ENCODE measurements at places on chromosomes 11 and 22.

DNA sequence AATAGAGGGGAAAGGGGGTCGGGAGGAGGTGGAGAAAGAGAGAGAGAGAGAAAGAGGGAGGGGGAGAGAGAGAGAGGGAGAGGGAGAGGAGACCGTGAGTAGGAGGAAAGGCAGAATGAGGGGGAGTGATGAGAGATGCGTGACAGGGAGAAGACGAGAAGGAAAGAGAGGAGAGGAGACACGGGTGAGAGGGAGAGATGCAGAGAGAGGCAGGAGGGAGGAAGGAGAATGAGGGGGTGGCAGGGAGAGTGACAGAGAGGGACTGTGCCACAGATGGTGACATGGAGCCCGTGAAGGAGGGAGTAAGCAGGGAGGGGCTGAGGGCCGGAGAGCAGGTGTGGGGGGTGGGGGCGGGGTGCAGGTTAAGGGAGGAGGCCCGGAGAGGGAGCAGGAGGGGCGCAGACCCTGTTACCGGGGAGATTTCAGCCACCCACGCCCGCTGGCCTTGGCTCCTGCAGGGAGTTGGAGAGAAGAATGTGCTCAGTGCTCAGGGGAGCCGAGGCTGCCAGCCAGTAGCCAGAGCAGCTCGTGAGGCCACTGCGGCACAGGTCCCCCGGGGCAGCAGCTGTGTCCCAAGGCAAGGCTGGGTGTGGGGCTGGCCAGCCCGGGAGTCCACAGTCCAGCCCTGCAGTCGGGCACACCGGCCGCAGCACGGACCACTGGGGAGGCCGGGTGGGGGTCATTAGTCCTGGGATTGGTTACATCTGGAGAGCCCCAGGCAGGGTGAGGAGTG lies at the start of gene SSTR3:
Gene SSTR3, minus strand, starts transcription at position 304 of the 733 bp plus-strand sequence. CDS start 4,674 bp downstream, outside the sequence.
- DNase-seq: no peak

- DNase-seq: no peak
Observed at GRCh38 chr11:120180551-120181232, 30.1 kb upstream of the OAF start.

- DNase-seq: peak; percentile 46
Observed at GRCh38 chr11:8192016-8192895, 23.4 kb upstream of the RIC3 start.

DNA sequence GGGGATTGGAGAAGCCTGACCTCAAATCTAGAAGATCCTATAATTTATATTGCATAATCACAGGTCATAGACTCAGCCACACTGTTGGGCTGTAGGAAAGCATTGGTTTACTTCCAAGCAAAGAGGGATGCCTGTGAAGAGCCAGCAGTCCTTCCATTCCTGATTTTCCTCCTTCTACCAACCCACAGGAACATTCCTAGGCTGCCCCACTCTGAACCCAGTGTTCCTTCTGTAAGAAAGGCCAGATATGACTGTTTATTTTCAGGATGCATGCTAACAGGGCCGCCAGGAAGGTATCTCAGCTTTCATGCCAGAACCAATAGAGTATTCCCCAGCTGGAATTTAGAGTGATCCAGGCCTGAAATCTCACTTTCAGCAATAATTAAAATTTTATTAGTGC lies 197.1 kb downstream of the ETS1 start:
- no peak for DNase-seq

GRCh38 chr11:85483861-85484260 lies 143.3 kb downstream of the DLG2 start:
- no peak for DNase-seq

DNA sequence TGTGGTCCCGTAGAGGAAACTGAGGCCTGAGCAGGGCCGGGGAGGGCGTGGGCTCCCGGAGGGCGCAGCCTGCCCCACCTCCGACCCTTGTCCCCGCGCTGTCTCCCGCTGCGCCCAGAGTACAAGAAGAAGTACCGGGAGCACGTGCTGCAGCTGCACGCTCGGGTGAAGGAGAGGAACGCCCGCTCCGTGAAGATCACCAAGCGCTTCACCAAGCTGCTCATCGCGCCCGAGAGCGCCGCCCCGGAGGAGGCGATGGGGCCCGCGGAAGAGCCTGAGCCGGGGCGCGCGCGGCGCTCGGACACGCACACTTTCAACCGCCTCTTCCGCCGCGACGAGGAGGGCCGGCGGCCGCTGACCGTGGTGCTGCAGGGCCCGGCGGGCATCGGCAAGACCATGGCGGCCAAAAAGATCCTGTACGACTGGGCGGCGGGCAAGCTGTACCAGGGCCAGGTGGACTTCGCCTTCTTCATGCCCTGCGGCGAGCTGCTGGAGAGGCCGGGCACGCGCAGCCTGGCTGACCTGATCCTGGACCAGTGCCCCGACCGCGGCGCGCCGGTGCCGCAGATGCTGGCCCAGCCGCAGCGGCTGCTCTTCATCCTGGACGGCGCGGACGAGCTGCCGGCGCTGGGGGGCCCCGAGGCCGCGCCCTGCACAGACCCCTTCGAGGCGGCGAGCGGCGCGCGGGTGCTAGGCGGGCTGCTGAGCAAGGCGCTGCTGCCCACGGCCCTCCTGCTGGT lies 1.9 kb downstream of the NLRP6 start:
- no peak for DNase-seq

GRCh38 chr11:97890466-97890865 lies 1130.3 kb upstream of the CNTN5 start:
- DNase-seq: no peak

- no peak for DNase-seq
Observed at GRCh38 chr11:2512431-2513407, 67.9 kb downstream of the KCNQ1 start.

GRCh38 chr22:47193606-47194329 lies 431.3 kb downstream of the TBC1D22A start:
- no peak for DNase-seq

DNA sequence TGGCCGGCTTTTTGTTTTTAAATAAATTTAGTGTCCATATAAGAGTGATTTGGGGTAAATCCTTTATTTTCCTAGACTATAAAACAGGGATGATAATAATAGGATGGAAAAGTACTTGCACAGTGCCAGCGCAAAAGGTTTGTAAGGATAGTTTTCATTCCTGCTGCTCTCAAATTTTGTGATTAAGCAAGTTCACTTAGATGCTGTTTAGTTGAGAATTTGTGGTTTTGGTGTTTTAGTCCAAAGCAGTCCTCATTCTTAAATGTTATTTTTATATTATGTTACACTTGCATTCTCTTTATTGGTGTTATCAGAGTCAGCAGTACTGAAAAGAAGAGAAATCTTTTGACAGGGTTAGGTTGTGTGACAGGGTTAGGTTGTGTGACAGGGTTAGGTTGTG lies 47.9 kb downstream of the PPP6R3 start:
- no peak for DNase-seq

DNA sequence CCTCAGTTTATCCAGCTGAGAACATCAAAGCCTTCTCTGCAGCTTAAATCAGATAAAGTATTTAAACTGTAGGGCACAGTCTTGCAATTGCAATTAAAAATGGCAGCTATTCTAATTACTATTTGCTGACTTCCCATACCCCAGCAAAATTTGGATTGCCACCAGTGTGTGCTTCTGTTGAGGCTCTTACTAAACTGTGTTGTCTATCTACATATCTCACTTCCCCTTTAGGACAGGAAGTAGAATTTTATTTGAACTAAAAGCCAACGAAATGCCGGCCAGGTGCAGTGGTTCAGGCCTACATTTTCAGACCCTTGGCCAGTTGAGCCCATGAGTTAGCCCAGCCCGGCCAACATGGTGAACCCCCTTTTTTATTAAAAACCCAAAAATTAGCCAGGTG lies 7.1 kb downstream of the SAA4 start:
- no peak for DNase-seq

GRCh38 chr11:47514825-47515647 lies 37.9 kb downstream of the CELF1 start:
- DNase-seq: peak; percentile 45

DNA sequence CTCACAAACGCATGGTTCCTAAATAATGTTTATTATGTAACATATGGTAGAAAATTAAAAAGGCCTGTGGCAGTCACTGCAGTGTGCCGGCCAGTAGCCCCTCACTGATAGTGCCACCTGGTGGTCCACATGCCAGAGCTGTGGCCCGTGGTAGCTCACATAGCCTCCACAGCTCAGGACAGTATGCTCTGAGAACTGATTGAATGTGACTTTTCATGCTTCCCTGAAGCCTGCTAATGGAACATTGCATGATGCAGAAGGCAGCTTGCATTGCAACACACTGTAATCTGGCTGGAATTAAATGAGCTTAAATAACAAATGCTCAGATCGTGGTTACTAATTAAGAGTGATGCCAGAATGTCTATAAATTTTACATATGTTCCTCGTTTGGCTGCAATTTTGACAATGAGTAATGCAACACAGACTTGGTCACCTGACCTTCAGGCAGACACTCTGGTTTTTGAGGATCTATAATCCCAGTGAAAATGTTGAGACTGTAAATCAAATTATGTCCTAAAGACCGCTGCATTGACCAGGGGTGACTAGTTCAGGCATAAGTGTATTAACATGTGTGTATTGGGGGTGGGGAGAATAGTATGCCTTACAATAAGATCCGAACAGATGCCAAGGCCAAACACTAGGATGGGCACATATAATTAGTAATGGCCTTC lies 566.4 kb downstream of the METTL15 start:
- no peak for DNase-seq

DNA sequence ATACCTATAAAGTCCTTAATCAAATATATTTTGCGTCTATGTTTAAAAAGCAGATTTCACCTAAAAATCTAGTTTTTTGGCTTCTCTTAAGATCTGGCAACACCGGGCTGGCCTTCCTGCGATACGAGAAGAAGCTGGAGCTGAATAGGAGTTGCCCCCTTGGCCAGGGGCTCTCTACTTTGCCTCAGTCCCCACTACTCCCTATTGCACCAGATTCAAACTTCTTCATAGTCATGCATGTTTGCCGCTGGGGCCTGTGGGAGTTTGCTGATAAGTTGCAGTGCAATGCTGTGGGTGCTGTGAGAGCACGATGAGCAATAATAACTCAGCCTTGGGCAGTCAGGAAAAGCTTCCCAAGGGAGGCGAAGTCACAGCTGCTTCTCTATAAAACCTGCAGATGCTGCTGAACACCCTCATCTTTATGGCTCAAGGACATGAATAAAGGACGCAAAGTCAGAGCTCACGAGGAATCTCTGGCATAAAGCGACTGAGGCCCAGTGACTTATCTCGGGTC lies 15.2 kb upstream of the EIF3D start:
- no peak for DNase-seq

DNA sequence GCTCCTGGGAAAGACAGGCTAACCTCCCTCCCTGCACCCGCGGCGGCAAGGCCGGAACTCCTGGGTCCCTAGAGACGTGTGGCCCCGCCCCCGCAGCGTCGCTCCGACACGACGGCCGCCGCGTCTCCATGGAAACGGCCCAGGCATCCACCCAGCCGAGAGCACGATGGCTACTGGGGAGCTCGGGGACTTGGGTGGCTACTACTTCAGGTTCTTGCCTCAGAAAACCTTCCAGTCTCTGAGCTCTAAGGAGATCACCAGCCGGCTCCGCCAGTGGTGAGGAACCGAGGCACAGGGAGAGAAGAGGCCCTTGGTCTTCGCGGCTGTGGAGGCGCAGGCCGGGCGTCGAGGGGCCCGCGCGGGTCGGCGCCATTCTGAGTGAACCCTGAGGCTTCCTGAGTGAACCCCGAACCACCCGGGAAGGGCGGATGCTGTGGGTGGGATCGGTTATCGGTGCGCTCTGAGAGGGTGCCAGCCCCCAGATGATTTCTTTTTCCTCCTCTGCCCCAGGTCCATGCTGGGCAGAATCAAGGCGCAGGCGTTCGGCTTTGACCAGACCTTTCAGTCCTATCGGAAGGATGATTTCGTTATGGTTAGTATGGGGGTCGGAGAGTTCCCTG lies at the start of gene CFAP300:
Gene CFAP300, plus strand, starts transcription at position 133 of the 620 bp plus-strand sequence. Its CDS starts 34 bp downstream, at position 167.
- DNase-seq: no peak

DNA sequence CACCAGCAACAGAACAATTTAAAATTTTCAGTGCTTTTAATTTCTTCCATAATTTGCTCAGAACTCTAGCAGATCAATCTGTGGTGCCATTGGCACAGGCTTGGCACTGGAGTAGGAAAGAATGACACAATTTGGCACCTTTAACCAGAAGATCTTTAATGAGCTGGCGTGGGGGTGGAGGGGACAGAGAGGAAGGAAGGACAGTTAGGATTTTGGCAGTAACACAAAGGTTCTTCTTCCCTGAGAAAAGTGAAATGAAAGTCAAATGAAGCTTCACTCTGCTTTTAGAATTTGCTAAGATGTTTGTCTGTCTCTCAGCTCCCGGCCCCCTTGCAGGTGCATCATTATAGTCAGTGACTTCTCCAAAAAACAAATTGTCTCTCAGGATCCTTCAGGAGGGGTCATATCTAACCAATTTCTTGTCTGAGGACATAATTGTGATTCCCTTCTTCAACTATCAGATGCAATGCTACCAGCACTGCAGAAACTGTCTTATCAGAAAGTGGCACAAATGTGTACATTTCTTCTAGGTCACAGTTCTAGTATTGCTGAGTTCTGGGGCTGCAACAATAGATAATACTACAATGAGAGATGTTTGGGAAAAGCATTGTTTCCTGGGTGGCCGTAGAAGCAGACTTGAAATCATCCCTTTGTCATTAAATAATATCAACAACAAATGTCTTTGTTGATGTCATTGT lies 66.8 kb downstream of the CSTPP1 start:
- no peak for DNase-seq

Data from foreskin melanocyte (primary cell).